HuH-7.5 (cell line): ENCODE measurements at places on chromosomes 3 and 15.

DNA sequence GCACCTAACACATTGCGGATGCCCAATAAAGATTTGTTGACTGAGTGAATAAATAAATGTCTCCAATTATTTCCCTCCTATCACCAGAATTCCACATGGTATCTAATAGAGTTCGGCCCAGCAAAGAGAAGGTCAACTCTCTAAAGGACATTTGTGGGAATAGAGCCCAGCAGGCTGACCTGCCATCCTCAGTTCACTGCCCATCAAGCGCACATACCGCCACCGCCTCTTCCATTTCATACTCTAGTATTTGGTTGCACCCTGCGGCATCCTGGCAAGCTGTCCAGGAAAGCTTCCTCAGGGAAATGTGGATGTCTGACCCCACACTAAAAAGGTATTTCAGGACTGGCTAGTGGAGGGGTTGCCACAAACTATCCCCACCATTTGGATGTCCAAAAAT is 29.8 kb upstream of the DLG1 start:
- DNase-seq, result no peak

- no peak for DNase-seq
Measured at GRCh38 chr3:171250444-171250843, 209.8 kb downstream of the TNIK start.

GRCh38 chr3:126968391-126969390 is 14.2 kb upstream of the PLXNA1 start:
- no peak for DNase-seq

- no peak for DNase-seq
Measured at GRCh38 chr3:140469491-140469890, 208.4 kb upstream of the TRIM42 start.

GRCh38 chr15:41560572-41560874 is 1.5 kb downstream of the TYRO3 start:
- no peak for DNase-seq
